ENCODE measurements at places on chromosomes 1 and 21. TPM values are rescaled to one million over a fixed set of nuclear protein-coding genes. Genes with fewer than 3 reads are reported as not detected.

ADORA3 gene
- 2.9 TPM for polyA plus RNA-seq

KLHDC9 gene
- 5.6 TPM for polyA plus RNA-seq

SLFNL1 gene
- polyA plus RNA-seq: 0.85 TPM

LRRIQ3 gene
- polyA plus RNA-seq: 1.1 TPM

FLG gene
- 0.73 TPM for polyA plus RNA-seq

TRIM46 gene
- polyA plus RNA-seq: 2.9 TPM

CSF3R gene
- 4.1 TPM for polyA plus RNA-seq

C1QA gene
- 91.7 TPM for polyA plus RNA-seq

DMBX1 gene
- not detected for polyA plus RNA-seq

RABGGTB gene
- polyA plus RNA-seq: 110 TPM

GRCh38 chr1:96334236-96334557, 387.4 kb upstream of the PTBP2 start:
- H3K4me3 ChIP-seq: no peak overlapping the region
- no peaks in the 10 kb centered on the region for H3K36me3 ChIP-seq
- H3K27me3 ChIP-seq: no peaks in the 10 kb centered on the region
- H3K27ac ChIP-seq: no peak overlapping the region
- no peaks in the 10 kb centered on the region for H3K4me1 ChIP-seq

GRCh38 chr1:33971018-33971710, 107.3 kb downstream of the HMGB4 start:
- no peaks in the 10 kb centered on the region for H3K36me3 ChIP-seq
- H3K4me1 ChIP-seq: no peaks in the 10 kb centered on the region
- no peak overlapping the region for H3K27ac ChIP-seq
- DNase-seq: no peak

DNA sequence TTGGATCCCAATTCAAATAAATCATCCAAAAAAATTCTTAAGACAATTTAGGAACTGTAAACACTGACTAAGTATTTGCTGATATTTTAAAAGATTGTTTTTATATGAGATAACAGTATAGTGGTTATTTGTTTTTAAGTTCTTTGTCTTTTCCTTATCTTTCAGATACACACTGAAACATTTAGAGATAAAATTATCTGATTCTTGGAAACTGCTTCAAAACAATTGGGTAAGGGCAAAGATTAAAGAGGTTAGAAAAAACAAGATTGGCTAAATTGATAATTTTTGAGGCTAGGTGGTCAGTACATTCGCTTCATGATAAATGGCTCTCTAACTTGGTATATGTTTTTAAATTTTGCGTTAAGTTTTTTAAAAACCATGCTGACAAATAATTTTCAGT, 117.3 kb downstream of the PSMG1 start:
- no peak for DNase-seq
- H3K27ac ChIP-seq: no peak overlapping the region
- H3K4me1 ChIP-seq: no peaks in the 10 kb centered on the region
- no peaks in the 10 kb centered on the region for H3K36me3 ChIP-seq

DNA sequence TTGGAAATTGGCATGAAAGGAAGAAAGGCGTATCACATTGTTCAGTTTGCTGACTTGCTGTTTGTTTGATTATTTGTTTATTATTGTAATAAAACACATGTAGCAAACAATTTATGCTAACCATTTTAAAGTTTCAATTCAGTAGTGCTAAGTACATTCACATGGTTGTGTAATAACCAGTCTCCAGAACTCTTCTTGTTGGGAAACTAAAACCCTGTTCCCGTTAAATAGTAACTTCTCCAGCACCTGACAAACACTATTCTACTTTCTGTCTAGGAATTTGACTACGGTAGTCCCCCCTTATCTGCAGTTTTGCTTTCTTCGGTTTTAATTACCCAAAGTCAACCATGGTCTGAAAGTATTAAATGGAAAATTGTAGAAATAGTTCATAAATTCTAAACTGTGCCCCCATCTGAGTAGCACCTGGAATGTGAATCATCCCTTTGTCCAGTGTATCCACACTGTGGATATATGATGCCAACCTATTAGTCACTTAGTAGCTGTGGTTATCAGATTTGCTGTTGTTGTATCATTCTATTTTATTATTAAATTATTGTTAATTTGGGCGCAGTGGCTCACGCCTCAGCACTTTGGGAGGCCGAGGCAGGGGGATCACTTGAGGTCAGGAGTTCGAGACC, 5.5 kb downstream of the MORC3 start:
- H3K36me3 ChIP-seq: no peaks in the 10 kb centered on the region
- peak; percentile 19 for DNase-seq
- peaks cover 10% of the 10 kb centered on the region for H3K4me1 ChIP-seq

DNA sequence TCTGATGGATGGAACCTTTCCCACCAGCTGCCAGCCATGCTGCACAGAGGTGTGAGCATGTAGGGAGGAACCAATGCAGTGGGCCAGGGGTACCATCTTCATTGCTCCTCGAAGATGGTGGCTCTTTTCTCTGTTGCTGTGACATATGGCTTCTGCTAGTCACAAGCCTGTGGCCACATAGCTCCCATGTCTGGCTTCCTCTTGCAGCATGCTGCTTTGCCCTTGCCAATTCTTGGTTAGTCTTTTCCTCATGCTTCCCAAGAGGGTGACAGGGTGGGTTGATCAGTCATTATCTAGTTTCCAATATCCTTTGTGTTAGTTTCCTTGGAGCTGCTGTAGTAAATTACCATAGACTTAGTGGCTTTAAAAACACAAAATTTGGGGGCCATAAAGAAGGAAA, 123.4 kb downstream of the ETS2 start:
- no peaks in the 10 kb centered on the region for H3K36me3 ChIP-seq
- H3K27ac ChIP-seq: no peak overlapping the region

DNA sequence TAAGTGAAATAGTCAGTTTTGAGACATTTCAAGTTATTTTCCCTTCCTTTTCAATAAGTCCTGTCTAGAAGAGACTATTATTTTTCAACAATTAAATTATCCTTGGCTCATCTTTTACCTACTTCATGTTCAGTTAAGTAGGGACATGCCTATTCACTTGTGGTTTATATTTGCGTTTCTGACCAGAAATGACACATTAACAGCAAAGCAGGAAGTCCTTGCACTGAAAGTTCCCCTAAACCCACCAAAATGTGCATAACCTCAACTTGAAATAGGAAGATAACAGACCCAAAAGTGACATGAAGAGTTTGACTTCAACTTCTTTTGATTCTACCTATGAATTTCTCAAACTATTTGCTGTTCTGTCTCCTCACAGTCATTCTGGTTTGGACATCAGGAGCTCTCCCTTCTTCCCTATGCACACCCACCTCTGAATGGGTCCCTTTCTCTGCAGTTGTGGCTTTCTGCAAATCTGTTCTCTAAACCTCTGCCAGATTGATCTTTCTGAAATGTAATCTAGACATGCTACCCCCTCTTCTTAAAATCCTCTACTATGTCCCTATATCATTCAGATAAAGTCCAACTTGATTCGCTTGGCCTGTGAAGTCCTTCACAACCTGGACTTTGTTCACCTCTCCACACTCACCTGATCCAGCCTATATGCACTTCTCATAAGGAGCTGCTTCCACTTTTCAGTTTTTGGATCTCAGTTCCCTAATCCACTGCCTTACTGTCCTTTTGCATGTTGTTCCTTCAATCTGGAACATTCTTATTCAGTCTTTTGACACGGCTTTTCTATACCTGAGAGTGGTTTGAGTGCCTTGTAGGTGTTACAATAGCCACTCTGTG, 661.5 kb upstream of the ADGRL4 start:
- H3K27me3 ChIP-seq: no peaks in the 10 kb centered on the region
- no peaks in the 10 kb centered on the region for H3K36me3 ChIP-seq
- peak; percentile 49 for DNase-seq
- no peak overlapping the region for H3K4me3 ChIP-seq
- H3K27ac ChIP-seq: no peak overlapping the region

GRCh38 chr1:205620269-205620668, 11.5 kb downstream of the ELK4 start:
- H3K4me3 ChIP-seq: no peak overlapping the region
- no peaks in the 10 kb centered on the region for H3K27me3 ChIP-seq
- H3K27ac ChIP-seq: no peak overlapping the region
- peaks cover 46% of the 10 kb centered on the region for H3K36me3 ChIP-seq

GRCh38 chr21:34852448-34852847, 183.7 kb downstream of the CLIC6 start:
- H3K27ac ChIP-seq: no peak overlapping the region
- H3K4me3 ChIP-seq: no peak overlapping the region
- no peaks in the 10 kb centered on the region for H3K4me1 ChIP-seq
- no peaks in the 10 kb centered on the region for H3K27me3 ChIP-seq

DNA sequence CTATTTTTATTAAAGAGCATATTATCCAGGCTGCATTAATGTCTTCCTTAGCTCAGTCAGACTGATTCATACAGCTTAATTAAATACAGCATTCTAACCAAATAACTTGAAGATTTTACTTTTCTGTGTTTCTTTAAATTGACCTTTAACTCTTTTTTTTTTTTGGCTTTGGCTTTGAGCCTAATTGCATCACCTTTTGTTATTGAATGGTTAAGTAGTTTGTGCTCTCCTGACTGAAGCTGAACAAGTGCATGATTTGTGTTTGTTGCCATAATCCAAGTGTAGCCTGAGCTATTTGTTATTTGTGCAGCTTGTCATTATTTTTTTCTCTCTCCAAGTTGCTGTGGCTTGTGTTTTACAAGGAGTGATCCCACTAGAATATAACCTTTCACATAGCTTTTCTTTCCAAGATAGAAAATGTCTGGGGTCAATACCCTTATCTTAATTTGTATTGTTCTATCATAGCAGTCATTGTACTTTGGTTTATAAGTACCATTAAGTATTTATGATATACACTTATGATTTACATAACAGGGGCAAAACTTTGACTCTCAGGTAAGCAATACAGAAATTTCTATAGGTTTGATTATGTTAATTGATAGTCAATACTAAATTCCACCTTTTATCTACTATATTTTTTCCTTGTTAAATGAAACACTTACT, 31.6 kb downstream of the CDC14A start:
- H3K27me3 ChIP-seq: no peaks in the 10 kb centered on the region
- H3K27ac ChIP-seq: no peak overlapping the region
- no peaks in the 10 kb centered on the region for H3K4me1 ChIP-seq
- H3K36me3 ChIP-seq: no peaks in the 10 kb centered on the region

- no peak overlapping the region for H3K27ac ChIP-seq
- no peak overlapping the region for H3K4me3 ChIP-seq
- no peak for DNase-seq
Observed at GRCh38 chr1:3097861-3098260, 28.9 kb downstream of the PRDM16 start.

DNA sequence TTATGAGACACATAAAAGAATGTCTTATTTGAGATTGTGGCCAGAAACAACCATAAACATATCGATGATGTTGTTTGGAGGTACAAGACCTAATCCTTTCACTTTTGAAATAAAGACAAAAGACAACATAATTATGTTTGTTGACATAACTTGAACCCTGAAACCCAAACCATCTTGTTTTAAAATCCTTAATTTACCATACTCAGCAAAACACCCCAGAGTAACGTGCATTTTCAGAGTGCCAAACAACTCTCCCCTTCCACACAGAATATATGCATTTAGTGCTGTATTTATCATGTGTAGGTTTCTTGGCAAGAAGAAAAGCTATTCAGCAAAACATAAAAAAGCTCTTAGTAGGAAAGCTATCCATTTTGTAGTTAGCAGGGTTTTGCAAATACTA, 17.5 kb downstream of the SIM2 start:
- H3K4me1 ChIP-seq: peaks cover 15% of the 10 kb centered on the region
- no peaks in the 10 kb centered on the region for H3K36me3 ChIP-seq
- no peak overlapping the region for H3K27ac ChIP-seq
- no peak for DNase-seq
- H3K4me3 ChIP-seq: no peak overlapping the region

GRCh38 chr1:68168545-68169171, 63.7 kb downstream of the WLS start:
- DNase-seq: no peak
- H3K36me3 ChIP-seq: no peaks in the 10 kb centered on the region
- no peak overlapping the region for H3K4me3 ChIP-seq
- H3K27me3 ChIP-seq: no peaks in the 10 kb centered on the region
- H3K4me1 ChIP-seq: peaks cover 13% of the 10 kb centered on the region

DNA sequence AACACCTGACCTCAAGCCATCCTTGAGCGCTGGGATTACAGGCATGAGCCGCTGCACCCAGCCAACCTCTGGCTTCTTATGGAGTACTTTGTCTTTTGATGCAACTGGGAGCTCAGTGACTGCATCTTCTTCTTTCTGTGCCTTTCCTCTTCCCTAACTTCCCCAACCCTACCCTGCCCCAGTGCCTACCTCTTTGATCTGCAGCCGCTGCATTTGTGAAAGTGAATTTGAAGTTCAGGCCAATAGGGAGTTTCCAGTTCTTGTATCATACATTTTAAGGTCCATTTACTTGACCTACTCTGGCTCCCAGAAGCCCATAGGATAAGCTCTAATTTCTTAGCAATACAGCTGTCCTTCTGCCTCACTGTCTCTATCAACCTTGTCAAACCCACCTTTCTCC, 52.2 kb downstream of the KCNC4 start:
- peaks cover 11% of the 10 kb centered on the region for H3K27me3 ChIP-seq
- DNase-seq: no peak
- H3K4me3 ChIP-seq: no peak overlapping the region
- H3K4me1 ChIP-seq: no peaks in the 10 kb centered on the region

DNA sequence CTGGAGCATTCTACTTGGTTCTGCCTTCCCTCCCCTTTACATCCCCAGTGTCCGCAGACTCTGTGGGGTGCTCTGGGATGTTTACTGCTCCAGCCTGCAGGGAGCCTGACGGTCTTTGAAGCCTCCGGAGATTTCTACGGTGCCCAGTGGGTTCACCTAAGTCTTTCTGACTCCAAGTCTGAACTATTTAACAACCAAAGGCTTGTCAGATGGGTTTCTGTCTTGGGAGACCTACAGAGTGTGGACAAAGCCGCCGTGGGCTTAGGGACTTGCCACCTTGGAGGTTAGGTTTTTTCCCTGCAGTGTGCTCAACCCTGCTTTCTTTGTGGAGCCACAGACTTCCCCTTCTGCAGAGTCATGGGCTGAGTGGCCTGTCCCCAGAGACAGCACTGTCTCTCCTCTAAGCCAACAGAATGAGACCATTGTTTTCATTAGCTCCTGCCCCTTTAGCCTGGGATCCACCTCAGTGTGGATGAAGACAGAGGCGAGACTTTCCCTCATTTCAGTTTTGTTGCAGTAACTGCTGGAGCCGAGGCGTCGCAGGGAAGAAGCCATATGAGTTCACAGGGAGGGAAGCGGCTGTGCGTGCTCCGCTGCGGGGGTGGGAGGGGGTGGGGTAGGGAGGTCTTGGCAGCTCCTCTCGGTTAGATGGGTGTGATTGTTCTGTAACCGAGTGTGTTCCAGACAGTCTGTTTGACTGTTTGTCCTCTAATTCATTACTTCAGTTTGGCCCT, 120.7 kb downstream of the CNIH3 start:
- no peaks in the 10 kb centered on the region for H3K27me3 ChIP-seq
- DNase-seq: no peak
- peaks cover 3% of the 10 kb centered on the region for H3K4me1 ChIP-seq
- H3K36me3 ChIP-seq: no peaks in the 10 kb centered on the region

- H3K4me1 ChIP-seq: no peaks in the 10 kb centered on the region
- no peaks in the 10 kb centered on the region for H3K27me3 ChIP-seq
- H3K36me3 ChIP-seq: no peaks in the 10 kb centered on the region
- no peak for DNase-seq
Observed at GRCh38 chr1:30036666-30037065, 686.7 kb downstream of the MATN1 start.

GRCh38 chr1:156860113-156860627, 495 bp upstream of the NTRK1 start:
- peaks cover 12% of the 10 kb centered on the region for H3K4me1 ChIP-seq
- peaks cover 90% of the 10 kb centered on the region for H3K27me3 ChIP-seq
- no peak overlapping the region for H3K27ac ChIP-seq
- peak; percentile 44 for DNase-seq
- peak overlapping the region; percentile 9 for H3K4me3 ChIP-seq
